ENCODE measurements at places on chromosomes 4 and X. TPM values are rescaled to one million over a fixed set of nuclear protein-coding genes. Genes with fewer than 3 reads are reported as not detected.

The NMU gene
- polyA plus RNA-seq: 8.1 TPM

The HTR2C gene
- polyA plus RNA-seq: 0.40 TPM

The H2BW2 gene
- polyA plus RNA-seq: 1.3 TPM

The PAGE1 gene
- polyA plus RNA-seq: not detected

The PARM1 gene
- 62.7 TPM for polyA plus RNA-seq

The MAGEA9B gene
- not detected for polyA plus RNA-seq

The TLR1 gene
- polyA plus RNA-seq: 5.1 TPM

The INTS6L gene
- 22.6 TPM for polyA plus RNA-seq

The HERC5 gene
- polyA plus RNA-seq: 6.9 TPM

The QRFPR gene
- polyA plus RNA-seq: 0.88 TPM

The CT45A10 gene
- polyA plus RNA-seq: not detected

The VCX2 gene
- not detected for polyA plus RNA-seq

The SLC49A3 gene
- 4.3 TPM for polyA plus RNA-seq

The COL4A6 gene
- polyA plus RNA-seq: 17.5 TPM

The ERVMER34-1 gene
- 5.0 TPM for polyA plus RNA-seq

The KLB gene
- polyA plus RNA-seq: 0.17 TPM

The HTN3 gene
- not detected for polyA plus RNA-seq

The LEF1 gene
- 79.4 TPM for polyA plus RNA-seq

The MAGEB17 gene
- 0.14 TPM for polyA plus RNA-seq

The SPANXN4 gene
- polyA plus RNA-seq: not detected

The NPNT gene
- 230 TPM for polyA plus RNA-seq

The ATP8A1 gene
- polyA plus RNA-seq: 30.6 TPM

The MAPK10 gene
- 66.0 TPM for polyA plus RNA-seq

The NWD2 gene
- polyA plus RNA-seq: 0.15 TPM

The CXorf49 gene
- 0.10 TPM for polyA plus RNA-seq

The MANBA gene
- 21.6 TPM for polyA plus RNA-seq

The C4orf36 gene
- 2.3 TPM for polyA plus RNA-seq

The TLR10 gene
- polyA plus RNA-seq: 0.89 TPM

The FABP2 gene
- polyA plus RNA-seq: not detected

The NAP1L3 gene
- polyA plus RNA-seq: 16.0 TPM

The LANCL3 gene
- 0.13 TPM for polyA plus RNA-seq

The SUPT20HL1 gene
- polyA plus RNA-seq: not detected

The HSFX1 gene
- 2.0 TPM for polyA plus RNA-seq

The FGFR3 gene
- polyA plus RNA-seq: 92.6 TPM

The ETDA gene
- polyA plus RNA-seq: not detected

The RIBC1 gene
- polyA plus RNA-seq: 3.0 TPM

The SRPK3 gene
- 0.90 TPM for polyA plus RNA-seq

The TET2 gene
- 22.3 TPM for polyA plus RNA-seq

The NDST4 gene
- 0.34 TPM for polyA plus RNA-seq

The GLOD5 gene
- 1.5 TPM for polyA plus RNA-seq

The SORBS2 gene
- 68.7 TPM for polyA plus RNA-seq

The TACR3 gene
- 3.1 TPM for polyA plus RNA-seq

The PI4K2B gene
- 20.7 TPM for polyA plus RNA-seq

All from right renal pelvis (tissue), 4 donors.